ENCODE measurements at places on chromosomes 5 and 9. TPM values are rescaled to one million over a fixed set of nuclear protein-coding genes. Genes with fewer than 3 reads are reported as not detected.

FOXI1 gene
- not detected for polyA plus RNA-seq

DAB2IP gene
- polyA plus RNA-seq: 21.4 TPM

MAML1 gene
- 4.4 TPM for polyA plus RNA-seq

DMRT2 gene
- not detected for polyA plus RNA-seq

DNA sequence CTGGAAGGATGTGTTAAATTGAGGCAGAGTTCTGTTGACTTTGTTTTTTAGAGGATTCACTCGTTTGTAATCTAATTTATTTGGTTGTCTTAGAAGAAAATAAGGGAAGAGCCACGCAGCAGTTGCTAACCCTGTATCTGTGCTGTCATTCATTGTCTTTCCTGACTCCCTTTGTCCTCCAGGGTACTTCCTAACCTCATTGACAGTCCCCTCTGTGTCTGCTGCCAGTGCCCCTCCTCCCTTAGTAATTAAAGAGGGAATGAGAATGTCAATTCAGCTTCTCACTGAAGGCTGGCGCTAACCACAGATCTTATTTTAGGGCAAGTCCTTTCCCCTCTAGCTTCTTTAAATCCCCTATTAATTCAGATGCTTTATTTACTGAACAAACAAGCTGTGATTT is 84.0 kb downstream of the MAST4 start:
- no peak for DNase-seq

DNA sequence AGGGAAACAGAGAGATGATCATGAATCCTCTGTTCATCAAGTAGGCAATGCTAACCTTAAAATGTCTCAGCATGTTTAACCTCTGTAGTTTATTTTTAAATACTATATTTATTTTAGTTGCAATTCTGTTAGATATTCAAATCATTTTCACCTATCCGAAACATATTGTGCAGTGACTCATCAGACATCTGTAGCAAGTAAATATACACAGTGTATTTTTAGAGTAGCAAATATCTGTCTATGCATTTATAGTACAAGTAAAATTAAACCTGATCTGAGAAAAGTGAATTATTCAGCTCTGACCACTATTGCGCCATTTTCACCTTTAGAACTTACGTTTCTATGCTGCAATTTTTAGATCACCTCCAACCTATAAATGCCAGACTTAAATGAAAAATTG is 24.3 kb upstream of the TUSC1 start:
- DNase-seq: no peak

GRCh38 chr9:15113288-15113687 is 193.7 kb downstream of the TTC39B start:
- DNase-seq: no peak

GRCh38 chr9:123912167-123912897 is 17.6 kb downstream of the DENND1A start:
- no peak for DNase-seq

DNA sequence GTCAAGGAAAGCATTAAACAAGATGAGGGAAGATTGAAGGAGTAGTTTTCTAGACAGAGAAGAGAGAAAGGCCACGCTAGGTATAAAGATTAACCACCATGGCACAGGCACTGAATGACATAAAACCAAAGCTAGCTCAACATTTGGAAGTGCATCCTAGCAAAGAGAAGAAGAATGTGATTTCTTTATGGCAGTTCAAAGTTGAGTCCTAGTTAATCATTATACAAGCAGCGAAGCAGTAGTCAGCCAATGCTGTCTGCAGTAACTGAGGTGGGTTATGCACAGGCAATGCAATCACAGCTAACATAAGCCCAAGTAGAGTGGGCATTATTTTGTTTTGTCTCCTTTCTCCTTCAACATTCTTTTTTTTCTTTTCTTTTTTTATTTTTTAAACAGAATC is 24.0 kb upstream of the ANKRD31 start:
- DNase-seq: no peak
